ENCODE measurements at places on chromosomes 12 and 14.

DNA sequence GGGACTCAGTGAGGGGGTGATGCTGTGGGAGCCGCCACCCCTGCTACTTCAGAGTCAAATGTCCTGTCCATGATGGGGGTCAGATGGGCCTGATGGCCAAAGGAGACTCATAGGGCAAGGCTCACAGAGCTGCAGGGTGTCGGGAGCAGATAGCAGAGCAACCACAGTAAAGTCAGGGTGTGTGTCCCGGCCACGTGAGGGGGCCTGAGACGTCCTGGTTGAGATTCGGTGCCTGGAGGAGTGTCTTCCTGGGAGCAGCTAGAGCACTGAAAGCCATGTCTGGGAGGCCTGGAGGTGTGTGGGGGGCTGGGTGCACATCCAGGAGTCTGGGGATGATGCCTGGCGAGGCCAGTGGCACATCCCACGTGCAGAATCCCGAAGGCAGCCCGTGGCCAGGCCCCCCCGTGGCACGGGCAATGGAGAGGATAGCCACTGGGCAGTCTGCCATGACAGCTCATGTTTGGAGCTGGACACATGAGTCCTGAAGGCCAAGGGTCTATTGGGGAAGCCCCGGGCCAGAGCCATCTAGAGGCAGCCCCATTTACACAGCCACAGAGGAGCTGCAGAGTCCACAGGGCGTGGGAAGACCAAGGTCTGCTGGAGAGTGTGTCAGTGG is 308.0 kb upstream of the SFSWAP start:
- no peak for DNase-seq

- DNase-seq: no peak
These were observed 139.4 kb downstream of the MON2 start for GRCh38 chr12:62605981-62606380.

DNA sequence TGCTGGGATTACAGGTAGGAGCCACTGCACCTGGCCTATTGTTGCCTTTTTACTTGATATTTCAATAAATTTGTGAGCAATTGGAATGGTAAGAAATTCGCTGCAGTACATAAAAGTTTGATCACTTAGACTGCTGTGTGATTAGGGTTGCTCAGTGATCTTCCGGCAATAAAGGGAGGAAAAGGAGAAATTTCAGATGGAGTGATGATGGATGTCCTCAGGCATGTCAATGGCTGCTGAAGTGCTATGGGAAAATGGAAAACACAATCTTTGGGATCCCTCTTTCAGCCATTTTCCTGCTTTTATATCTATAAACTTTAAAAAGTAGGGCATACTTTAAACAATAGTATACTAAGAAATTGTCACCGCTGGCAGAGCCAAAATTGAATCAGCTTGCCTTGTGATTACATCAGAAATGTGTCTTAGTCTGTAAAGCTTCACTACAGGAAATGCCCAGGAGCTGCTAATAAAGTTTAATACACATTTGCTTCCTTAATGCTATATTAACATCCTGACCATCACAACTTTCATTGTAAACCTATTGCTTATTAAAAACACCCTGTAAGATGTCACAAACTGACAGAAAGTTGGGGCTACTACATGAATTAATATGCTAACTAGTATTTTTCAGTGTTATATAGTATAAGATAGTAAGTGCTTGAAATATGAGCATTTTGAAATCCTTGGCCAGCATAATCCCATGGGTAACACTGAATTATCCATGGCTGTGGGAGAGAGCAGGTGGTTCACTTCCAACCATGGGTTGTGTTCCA is 13.7 kb upstream of the FBXL14 start:
- no peak for DNase-seq

- no peak for DNase-seq
These were observed 41.7 kb downstream of the NUAK1 start for GRCh38 chr12:106097011-106097410.

DNA sequence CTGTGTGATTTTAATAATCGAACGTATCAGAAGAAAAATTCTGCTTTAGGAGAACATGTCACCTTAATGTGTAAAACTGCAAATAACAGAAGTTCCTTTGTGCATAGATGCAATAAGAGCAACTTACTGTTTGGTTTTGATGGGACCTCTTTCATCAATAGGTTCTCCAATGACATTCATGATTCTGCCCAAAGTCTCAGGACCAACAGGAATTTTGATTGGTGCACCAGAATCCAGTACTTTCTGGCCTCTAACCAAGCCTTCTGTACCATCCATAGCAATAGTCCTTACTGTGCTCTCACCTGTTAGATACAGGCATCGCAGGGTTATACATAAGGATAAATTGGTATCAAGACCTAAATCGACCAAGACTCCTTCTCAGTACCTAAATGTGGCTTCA is 1.1 kb downstream of the ATP5F1B start:
- DNase-seq: no peak

- DNase-seq: no peak
These were observed 6.3 kb upstream of the EVL start for GRCh38 chr14:100058777-100059437.

DNA sequence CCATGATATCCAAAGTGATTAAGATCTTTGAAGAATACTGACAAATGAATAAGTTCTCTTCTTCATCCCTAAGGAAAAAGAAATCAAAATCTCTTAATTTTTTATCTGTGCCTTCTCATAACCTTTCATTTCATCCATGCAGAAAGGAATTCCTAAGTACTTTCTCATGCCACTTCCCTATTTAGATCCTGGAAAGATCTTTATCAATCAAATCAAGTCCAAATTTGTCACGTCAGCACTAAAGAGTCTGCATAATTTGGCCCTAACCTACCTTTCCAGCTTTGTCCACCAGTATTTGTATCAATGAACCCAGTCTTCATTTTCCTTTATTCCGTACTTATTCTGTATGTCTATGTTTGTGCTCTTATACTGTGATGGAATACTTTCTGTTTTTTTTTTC is 41.2 kb downstream of the VEZT start:
- DNase-seq: no peak

- DNase-seq: no peak
These were observed 156.0 kb upstream of the PLEKHG7 start for GRCh38 chr12:92546635-92547348.

DNA sequence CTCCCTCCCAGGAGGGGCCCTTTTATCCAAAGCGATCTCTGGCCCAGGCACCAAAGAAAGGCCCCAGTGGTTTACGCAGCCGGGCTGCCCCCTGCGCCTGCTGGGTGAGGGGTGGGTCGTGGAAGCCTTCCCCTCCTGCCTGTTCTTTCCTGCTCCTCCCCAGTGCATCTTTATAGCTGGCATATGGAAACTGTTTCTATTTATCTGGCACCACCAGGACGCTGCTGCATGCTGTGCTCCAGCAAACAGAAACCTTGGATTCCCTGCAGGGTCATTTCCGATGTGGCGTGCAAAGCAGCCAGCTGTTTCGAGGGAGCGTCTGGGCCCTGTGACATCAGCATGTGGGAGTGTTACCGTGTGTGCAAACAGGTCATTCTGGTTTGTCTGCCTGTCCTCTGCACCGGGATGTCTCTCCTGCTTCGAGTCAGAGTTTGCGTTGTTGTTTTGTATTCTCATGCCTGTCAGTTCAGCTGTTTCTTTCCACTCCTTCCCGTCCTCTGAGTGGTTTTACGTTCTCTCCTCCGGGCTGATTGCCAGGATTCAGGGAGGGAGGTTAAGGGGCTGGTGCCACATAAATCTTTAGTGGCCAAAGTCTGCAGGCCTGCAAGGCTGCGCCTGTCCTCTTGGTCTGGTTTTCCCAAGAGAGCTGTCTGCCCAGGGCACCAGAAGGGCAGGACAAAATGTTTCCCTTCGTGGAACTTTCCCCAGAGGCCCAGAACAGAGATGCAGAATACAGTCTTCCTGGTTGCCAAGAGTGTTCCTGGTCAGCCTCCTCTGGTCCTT is 24.6 kb downstream of the TPCN1 start:
- peak; percentile 88 for DNase-seq

DNA sequence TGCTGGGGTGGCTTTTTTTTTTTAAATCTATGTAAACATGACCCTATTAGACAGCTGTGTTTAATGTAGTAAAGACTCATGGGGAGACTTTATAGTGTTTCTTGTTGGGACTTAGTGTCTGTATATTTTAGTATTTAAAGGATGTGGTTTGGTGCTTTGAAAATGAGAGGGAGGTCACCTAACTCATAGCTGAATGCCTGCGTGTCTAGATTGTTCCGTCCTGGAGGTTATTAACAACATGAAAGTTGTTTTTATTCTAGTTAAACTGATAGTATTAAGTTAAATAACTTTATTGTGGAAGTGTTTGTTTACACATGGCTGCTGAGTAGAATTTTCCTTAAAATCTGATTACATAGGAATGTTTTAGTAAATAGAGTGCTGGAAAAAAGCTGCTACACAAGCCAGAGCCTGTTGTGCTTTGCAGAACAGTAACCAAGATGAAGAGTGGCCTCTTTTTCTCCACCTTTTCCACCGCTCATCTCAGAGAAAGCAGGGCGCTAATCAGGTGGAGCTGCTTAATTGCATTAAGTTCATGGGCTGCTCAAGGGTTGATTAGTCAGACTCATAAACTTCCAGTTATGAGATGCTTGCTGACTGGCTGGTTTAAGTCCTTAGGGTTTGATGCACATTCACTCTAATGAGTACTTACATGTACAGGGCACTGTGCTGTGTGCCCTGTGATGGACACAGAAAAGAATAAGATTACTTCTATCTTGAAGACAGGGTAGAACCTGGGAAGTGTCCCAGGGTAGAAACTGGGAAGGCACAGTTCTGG is 62.7 kb downstream of the FBXO34 start:
- no peak for DNase-seq

GRCh38 chr14:45222485-45223262 is 30.3 kb downstream of the MIS18BP1 start:
- no peak for DNase-seq

GRCh38 chr14:75702616-75703261 is 41.7 kb downstream of the TTLL5 start:
- no peak for DNase-seq

DNA sequence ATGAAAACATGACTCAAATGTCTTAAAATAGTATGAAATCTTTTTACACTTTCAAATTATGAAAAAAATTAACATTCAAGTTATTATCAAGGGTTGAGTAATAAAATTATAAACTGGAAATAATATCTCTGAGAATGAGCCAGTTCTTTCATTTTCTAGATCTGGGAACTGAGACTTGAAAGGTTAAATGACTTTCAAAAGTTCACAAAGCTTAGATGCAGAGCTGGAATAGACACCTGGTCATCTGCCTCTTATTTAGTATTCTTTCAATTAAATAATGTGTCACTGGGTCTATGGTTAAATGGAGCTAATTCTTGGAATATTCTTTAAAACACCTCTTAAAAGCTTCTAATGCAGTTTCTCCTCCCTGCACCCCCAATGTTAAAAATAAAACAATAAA is 86.6 kb downstream of the CDK17 start:
- DNase-seq: no peak

- no peak for DNase-seq
These were observed 63.9 kb downstream of the ITPK1 start for GRCh38 chr14:93051600-93052546.

GRCh38 chr12:124734224-124734788 is 129.4 kb downstream of the SCARB1 start:
- DNase-seq: no peak

- no peak for DNase-seq
These were observed 330.4 kb downstream of the MED13L start for GRCh38 chr12:115946867-115947695.

- no peak for DNase-seq
These were observed 583.5 kb upstream of the TBX3 start for GRCh38 chr12:115267464-115267863.

- DNase-seq: peak; percentile 99
These were observed 192.6 kb upstream of the HMGA2 start for GRCh38 chr12:65631621-65632111.

DNA sequence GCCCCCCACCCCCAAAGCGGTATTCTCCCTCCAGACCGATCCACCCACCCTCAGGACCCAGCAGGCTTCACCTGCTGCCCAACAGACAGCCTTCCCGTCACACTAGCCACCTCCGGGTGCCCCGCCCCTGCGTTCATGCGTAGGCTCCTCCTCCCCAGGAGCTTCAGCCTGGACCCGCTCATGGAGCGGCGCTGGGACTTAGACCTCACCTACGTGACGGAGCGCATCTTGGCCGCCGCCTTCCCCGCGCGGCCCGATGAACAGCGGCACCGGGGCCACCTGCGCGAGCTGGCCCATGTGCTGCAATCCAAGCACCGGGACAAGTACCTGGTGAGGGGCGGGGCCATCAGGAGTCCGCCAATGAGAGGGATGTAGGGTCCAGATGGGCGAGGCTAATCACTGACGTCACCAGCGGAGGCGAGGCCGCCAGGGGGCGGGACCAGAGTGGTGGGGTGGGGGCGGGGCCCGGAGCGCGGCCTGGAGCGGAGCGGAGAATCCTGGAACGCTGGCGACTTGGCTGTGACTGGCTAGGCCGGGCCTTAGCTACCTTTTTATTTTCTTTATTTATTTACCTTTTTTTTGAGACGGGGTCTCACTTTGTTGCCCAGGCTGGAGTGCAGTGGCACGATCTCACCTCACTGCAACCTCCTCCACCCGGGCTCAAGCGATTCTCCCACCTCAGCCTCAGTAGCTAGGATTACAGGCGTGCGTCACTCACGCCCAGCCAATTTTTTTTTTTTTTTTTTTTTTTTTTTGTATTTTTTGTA is 4.4 kb downstream of the TNS2 start:
- DNase-seq: peak; percentile 67

- no peak for DNase-seq
These were observed 117.4 kb downstream of the EMP1 start for GRCh38 chr12:13313886-13314285.

- DNase-seq: no peak
These were observed 58.3 kb upstream of the ISM2 start for GRCh38 chr14:77556946-77557345.

DNA sequence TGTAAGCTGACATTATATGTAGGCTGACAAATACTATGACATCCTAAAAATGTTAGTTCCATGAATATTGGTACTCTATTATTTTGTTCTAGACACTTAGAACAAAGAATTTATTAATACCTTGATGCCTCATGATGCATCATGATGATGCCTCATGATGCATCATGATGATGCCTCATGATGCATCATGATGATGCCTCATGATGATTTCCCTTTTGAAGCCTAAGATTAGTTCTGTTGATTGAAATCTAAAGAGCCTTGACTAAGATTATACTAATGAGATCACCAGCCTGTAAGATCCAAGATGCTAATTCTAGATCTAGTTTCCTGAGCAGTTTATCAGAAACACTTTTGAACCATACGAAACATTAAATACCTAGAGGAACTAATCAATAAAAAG is 4.6 kb upstream of the CEP128 start:
- no peak for DNase-seq
